ENCODE measurements at places on chromosomes 11 and 22. TPM values are rescaled to one million over a fixed set of nuclear protein-coding genes. Genes with fewer than 3 reads are reported as not detected.

- no peak for DNase-seq
Observed at GRCh38 chr22:48920776-48921241, 906.9 kb downstream of the BRD1 start.

DNA sequence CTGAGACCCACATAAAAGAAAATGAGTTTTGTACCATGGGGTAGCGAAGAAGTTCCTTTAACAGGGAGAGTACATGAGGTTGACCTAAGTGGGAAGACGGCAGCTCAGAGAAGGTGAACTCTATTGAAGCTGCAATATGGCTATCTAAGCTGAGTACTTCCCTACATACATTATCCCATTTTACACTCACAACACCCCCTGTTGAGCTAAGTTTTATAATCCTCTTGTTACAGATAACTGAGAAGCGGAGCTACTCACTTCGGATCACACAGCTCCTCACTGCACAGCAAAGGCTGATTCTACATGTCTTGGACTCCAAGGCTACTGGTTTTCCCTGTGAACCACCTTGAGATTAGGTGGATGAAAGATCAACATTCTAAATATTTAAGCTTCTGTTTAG lies 8.2 kb upstream of the PIWIL4 start:
- DNase-seq: no peak

APOA5 gene
- total RNA-seq: not detected

FBLN1 gene
- 183 TPM for total RNA-seq

WNT7B gene
- total RNA-seq: not detected

GSTT2 gene
- total RNA-seq: not detected

DNA sequence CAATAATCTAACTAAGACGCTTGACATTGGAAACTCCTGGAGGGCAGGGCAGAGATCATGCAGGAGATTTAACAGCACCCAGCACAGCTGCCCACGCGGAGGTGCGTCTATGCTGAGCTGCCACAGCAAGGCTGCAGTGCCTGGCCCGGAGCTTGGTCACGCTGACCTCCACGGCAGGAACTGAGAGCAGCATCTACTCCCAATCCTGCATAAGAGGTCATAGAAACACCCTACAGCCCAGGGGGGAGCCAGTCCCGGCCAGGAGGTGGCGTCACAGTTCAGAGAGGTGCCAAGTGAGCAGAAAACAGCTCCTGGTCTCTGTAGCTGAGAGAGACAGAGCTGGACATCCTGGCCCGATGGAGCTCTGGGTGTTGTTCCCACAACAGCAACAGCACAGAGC lies 121.1 kb upstream of the TMEM45B start:
- no peak for DNase-seq

DNA sequence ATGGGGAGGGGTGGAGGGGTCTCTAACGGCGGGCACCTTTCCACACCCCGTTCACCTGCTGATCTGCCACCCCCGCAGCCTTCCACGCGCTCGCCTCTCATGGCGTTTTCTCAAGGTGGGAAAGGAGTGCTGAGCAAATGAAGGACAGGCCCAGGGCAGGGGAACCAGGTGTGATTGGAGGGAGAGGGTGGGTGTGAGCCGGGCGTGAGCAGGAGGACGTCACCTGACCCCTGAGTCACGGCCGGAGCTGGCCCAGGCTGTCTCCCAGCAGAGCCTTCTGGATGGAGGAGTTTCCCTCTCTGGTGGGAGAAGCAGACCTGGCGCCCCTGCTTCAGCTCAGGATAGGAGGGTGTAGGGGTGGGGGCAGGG lies 14.0 kb upstream of the ARHGAP8 start:
- DNase-seq: no peak

MIOX gene
- total RNA-seq: 11.3 TPM

DNA sequence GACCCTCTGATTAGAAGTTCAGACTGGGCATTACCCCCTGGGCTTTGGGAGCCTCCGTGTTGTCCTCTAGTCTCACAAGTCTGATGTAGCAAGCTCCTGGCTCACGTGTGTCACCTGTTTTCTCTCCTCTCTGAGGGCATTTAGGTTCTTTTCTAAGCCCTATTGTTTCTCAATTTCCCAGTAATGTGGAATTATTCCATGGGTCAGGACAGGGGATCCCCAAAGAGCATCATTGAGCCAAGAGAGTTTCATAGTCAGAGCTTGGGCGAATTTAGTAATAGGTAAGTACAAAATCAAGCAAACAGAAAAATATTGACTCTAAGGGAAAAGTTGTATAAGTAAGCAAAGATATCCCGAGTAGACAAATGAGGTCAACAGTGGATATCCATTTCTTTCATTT lies 57.3 kb downstream of the PPP6R2 start:
- DNase-seq: no peak
